ENCODE measurements at places on chromosomes 6 and 20. TPM values are rescaled to one million over a fixed set of nuclear protein-coding genes. Genes with fewer than 3 reads are reported as not detected.

Gene GRM1
- total RNA-seq: not detected

Gene SPATS1
- total RNA-seq: not detected

Gene GPLD1
- 3.9 TPM for total RNA-seq

Gene PNLDC1
- total RNA-seq: not detected

Gene LY6G6F
- total RNA-seq: not detected

Gene PRDM13
- total RNA-seq: not detected

Gene PXDC1
- total RNA-seq: 46.2 TPM

Gene GABRR1
- total RNA-seq: not detected

Gene IYD
- not detected for total RNA-seq

DNA sequence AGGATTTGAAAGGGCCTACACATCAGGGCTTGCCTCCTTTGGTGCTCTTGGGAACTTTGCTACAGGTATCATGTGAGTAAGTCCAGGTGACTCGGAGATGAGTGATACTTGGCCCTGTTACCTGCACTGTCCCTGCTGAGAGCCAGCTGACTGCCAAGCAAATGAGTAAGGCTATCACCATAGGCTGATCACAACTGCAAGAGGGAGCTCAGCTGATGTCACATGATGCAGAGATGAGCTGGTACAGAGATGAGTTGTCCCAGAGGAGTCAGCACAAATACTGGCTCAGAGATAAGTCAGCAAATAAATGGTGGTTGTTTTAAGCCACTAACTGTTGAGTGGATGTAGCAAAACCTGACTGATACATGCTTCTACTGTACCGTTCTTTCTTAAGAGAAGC, 41.4 kb downstream of the LAMP5 start:
- H3K27me3 ChIP-seq: no peaks in the 10 kb centered on the region
- H3K27ac ChIP-seq: peak overlapping the region; percentile 60
- H3K36me3 ChIP-seq: no peaks in the 10 kb centered on the region

- no peak overlapping the region for H3K4me3 ChIP-seq
- H3K27ac ChIP-seq: peak overlapping the region; percentile 94
- peaks cover 68% of the 10 kb centered on the region for H3K4me1 ChIP-seq
- H3K27me3 ChIP-seq: no peaks in the 10 kb centered on the region
Observed at GRCh38 chr6:34549026-34549803, 6.9 kb downstream of the SPDEF start.

- H3K27me3 ChIP-seq: no peaks in the 10 kb centered on the region
- DNase-seq: no peak
- H3K36me3 ChIP-seq: peaks cover 29% of the 10 kb centered on the region
- H3K27ac ChIP-seq: no peak overlapping the region
Observed at GRCh38 chr6:4999586-4999985, 4.3 kb downstream of the RPP40 start.

DNA sequence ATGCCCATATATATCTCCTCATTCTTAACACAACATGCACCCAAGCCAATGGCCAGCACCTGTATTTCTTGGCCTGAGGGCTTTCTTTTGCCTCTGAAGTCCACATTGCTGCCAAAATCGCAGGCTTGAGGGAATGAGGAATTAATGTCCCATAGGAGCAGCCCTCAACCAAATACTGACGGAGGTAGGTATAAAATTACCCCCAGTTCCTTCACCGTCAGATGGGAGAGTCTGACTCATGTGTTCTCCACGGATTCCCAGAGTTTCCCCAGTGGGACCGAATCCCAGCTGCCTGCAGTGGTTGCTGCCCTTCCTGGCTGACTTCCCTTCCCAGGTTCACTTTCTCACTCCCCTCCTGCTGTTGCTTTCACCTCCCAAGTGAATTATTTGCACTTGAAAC, 602.2 kb upstream of the NOX3 start:
- H3K27me3 ChIP-seq: no peaks in the 10 kb centered on the region
- DNase-seq: no peak
- H3K27ac ChIP-seq: no peak overlapping the region
- H3K36me3 ChIP-seq: no peaks in the 10 kb centered on the region

GRCh38 chr6:156720691-156721685, 56.2 kb upstream of the ARID1B start:
- 0 out of 2 replicates have a peak overlapping the region, but pooled peaks have one; percentile 22 for H3K27ac ChIP-seq
- H3K36me3 ChIP-seq: no peaks in the 10 kb centered on the region
- H3K4me3 ChIP-seq: no peak overlapping the region
- no peaks in the 10 kb centered on the region for H3K27me3 ChIP-seq
- peaks cover 18% of the 10 kb centered on the region for H3K4me1 ChIP-seq

DNA sequence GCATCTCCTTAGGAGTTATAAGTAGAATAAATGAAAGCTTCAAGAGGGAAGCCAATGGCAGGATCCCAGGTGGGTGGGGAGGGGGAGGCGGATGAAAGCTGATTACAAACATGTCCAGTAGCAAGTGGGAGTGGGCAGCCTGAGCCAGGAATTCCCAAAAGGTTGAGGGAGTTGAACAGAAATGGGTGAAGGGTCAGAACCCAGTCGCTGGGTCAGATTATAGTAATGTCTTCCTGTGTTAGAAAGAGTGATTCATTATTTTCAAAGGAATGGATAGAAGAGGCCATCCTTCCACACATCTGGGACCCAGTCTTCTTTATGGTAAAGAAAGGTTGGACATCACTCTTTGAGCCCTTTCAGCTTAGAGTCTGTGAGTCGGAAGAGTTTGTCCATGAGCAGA, 41.0 kb upstream of the FAM50B start:
- H3K4me3 ChIP-seq: peak overlapping the region; percentile 10
- no peaks in the 10 kb centered on the region for H3K27me3 ChIP-seq
- H3K27ac ChIP-seq: peak overlapping the region; percentile 67

- peaks cover 29% of the 10 kb centered on the region for H3K36me3 ChIP-seq
- DNase-seq: peak; percentile 97
- H3K27me3 ChIP-seq: no peaks in the 10 kb centered on the region
Observed at GRCh38 chr20:56630086-56630493, 984 bp downstream of the TFAP2C start.

DNA sequence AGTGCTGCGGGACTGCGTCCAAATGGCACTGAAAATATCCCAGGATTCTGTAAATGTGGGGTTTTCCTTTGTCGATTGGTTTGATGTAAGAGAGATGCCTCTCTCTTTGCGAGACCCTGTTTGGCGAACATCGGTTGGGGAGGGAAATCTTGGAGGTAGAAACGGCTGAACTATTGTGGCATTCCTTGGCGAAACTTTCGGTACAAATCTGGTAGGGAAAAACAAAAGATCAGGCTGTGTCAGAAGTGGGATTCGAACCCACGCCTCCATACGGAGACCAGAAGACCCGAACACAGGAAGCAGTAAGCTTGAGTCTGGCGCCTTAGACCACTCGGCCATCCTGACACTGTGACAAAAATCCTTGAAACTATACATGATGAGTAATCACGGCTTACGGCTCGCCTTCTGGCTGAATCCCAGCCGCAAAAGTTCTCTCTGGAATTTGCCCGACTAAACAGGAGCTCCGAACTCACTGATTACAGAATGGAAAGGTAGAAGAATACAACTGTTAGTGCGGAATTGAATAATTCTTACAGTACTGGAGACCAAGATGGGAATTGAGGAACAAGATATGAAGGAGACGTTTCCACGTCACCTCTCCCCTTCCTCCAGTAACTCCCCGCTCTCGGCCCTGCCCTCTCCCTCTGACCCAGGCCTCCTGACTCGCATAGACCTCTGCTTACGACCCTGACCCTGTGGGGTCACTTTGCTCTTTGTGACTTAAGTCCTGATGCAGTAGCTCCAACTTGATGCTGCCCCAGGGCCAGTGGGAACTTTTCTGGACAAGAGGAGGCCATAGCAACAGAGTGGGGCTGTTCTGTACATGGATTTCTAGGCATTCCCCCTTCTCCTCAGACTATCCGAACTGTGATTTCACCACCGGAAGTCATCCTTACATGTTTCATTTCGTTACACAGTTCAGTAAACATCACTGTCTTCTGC, 132.8 kb upstream of the ZNF184 start:
- no peaks in the 10 kb centered on the region for H3K27me3 ChIP-seq
- H3K27ac ChIP-seq: no peak overlapping the region
- peak; percentile 64 for DNase-seq
- no peak overlapping the region for H3K4me3 ChIP-seq

GRCh38 chr6:146265056-146265455, 236.2 kb downstream of the GRM1 start:
- H3K27ac ChIP-seq: no peak overlapping the region
- no peaks in the 10 kb centered on the region for H3K27me3 ChIP-seq
- no peaks in the 10 kb centered on the region for H3K36me3 ChIP-seq
- no peaks in the 10 kb centered on the region for H3K4me1 ChIP-seq
- no peak overlapping the region for H3K4me3 ChIP-seq

DNA sequence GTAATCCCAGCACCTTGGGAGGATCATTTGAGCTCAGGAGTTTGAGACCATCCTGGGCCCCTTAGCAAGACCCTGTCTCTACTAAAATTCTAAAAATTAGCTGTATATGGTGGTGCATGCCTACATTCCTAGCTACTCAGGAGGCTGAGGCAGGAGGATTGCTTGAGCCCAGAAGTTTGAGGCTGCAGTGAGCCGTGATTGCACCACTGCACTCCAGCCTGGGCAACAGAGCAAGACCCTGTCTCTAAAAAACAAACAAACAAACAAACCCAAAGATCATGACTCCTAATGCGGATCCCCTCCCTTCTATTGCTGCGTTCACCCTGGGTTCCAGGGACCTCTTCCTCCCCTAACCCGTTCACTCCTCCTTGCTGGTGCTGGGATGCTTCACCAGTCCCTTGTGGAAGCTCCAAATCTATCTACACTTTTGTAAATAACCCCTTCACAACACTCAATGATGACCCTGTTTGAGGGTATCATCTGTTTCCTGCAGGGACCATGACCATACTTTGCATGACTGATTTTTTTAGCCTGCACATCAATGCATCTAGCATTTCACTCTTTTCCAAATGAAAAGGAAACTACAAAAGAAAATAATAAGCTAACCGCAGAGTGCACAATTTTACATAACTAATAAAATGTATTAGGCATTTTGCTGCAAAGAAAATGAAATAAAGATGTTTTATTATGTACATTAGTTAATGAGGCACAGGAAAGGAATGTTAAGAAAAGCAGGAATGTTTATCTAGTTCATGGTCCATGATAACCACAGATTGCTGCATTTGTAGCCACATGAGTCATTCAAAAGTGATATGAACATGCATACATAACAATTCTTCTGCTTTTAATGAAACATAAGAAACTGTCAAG, 30.5 kb upstream of the IPCEF1 start:
- no peaks in the 10 kb centered on the region for H3K27me3 ChIP-seq
- peaks cover 15% of the 10 kb centered on the region for H3K4me1 ChIP-seq
- H3K36me3 ChIP-seq: no peaks in the 10 kb centered on the region
- DNase-seq: peak; percentile 89
- peak overlapping the region; percentile 23 for H3K27ac ChIP-seq

- no peak overlapping the region for H3K4me3 ChIP-seq
- no peaks in the 10 kb centered on the region for H3K36me3 ChIP-seq
- no peaks in the 10 kb centered on the region for H3K27me3 ChIP-seq
- peaks cover 18% of the 10 kb centered on the region for H3K4me1 ChIP-seq
Observed at GRCh38 chr6:13522656-13523055, 35.3 kb upstream of the GFOD1 start.

- H3K27me3 ChIP-seq: no peaks in the 10 kb centered on the region
- H3K27ac ChIP-seq: no peak overlapping the region
- DNase-seq: no peak
Observed at GRCh38 chr20:41619360-41620100, 1.4 kb upstream of the CHD6 start.

DNA sequence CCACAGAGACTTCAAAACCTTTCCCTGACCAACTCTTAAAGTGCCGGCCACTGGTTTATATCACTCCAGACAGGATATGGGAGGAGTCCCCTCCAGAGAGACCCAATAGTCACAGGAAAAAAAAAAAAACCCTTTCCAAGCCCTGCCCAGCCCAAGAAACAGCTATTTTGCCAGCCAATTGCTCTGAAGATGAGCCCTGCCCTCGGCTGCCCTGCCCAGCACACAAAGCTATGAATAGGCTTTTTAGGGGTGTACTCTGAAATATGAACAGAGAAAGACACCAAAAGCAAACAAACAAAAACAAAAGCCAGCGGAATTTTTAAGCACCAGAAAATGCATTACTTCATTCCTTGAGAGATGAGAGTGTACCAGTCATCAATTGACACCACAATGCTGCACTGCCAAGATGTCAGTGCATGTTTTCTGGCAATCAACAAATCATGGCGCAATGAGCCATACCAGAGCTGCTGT, 275.1 kb downstream of the C6orf118 start:
- H3K27me3 ChIP-seq: no peaks in the 10 kb centered on the region
- H3K36me3 ChIP-seq: no peaks in the 10 kb centered on the region
- H3K27ac ChIP-seq: no peak overlapping the region
- H3K4me1 ChIP-seq: no peaks in the 10 kb centered on the region
- DNase-seq: no peak
- H3K4me3 ChIP-seq: no peak overlapping the region

DNA sequence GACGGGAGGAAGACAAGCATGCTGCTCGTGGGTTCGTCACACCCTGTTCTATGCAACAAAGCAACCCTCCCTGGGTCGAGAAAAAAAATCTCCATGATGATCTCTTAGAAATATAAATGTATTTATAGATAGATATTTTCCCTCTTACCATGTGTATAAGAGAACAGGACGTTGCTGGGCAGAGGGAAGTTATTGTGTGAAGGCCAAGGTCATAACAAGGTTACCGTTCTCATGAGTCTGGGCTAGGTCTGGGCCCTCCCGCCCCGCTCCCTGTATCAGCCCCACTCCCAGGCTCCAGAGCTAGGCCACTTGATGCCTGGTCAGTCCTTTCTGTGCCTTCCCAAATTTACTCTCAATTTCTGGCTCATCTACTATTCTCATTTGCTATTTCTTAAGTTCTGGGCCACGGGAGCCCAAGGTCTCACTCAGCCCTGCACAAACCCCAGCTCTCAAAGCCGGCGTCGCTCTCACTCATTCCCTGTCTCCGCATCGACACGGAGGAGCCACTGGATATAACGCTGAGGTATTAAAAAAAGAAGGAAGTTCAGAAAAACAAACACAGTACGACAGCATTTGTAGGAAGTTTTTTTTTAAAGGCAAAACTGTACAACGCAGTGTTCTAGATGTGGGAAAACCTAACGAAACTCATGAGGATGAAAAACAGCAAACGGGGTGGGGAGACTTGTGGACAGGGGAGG, 96.8 kb downstream of the PSMG4 start:
- H3K27ac ChIP-seq: peak overlapping the region; percentile 48
- DNase-seq: peak; percentile 30

DNA sequence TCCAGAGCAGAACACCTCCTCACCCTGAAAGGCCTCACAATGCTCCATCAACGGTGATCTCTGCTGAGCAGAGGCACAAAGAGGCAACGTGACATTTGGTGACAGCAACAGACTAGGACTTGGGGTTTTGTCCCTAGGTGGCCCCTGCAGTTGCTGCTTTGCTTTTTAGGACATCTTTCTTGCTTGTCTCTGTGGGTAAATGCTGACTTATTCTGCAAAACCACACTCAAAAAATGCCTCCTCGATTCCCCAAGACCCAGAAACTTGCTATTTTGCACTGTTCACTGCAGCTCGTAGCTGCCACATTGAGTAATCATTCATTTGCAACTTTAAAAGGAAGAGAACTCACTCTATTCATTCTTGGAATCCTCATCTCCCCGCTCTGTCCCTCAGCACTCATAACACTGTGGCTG, 209.9 kb downstream of the LY86 start:
- no peaks in the 10 kb centered on the region for H3K36me3 ChIP-seq
- H3K4me3 ChIP-seq: no peak overlapping the region
- no peak for DNase-seq
- peaks cover 9% of the 10 kb centered on the region for H3K4me1 ChIP-seq
- H3K27me3 ChIP-seq: no peaks in the 10 kb centered on the region

All from PC-3 (cell line).